ENCODE measurements at places on chromosomes 1 and 21.

DNA sequence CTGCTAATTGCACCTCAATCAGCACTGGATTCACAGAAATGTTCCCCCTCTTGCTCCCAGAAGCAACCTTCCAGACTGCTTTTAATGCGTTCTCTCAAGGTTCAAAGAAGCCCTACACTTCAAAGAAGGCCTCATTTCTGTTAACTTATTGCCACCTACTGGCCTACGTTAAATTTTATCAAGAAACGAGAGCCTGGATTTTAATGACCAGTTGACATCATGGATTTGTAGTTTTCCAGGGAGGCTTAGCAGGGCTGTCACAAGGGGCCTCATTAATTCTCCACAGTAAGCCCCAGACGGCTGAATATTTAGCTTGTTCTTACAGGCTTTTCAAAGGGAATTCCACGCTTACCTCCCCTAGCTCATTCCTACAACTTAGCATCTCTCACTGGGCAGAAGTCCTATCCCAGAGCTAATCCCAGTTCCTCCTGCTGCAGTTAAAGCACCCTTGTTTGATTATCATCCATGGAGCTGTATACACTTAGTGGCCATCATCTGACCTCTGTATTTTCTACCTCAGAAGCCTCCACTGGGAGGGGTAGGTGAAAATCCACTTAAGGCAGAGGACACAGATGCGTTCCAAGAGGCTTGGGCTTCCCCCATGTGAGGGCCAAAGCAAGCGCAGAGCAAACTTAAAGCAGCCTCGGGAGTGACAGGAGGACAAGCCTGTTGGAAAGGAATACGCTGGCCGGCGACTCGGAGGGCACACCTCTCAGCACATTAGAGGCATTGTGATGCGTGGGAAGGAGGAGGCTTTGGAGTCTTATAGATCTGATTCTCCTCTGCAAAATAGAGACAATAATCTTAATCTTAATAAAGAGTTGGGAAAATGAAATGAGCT, 32.2 kb upstream of the CYP4X1 start:
- DNase-seq, result no peak

DNA sequence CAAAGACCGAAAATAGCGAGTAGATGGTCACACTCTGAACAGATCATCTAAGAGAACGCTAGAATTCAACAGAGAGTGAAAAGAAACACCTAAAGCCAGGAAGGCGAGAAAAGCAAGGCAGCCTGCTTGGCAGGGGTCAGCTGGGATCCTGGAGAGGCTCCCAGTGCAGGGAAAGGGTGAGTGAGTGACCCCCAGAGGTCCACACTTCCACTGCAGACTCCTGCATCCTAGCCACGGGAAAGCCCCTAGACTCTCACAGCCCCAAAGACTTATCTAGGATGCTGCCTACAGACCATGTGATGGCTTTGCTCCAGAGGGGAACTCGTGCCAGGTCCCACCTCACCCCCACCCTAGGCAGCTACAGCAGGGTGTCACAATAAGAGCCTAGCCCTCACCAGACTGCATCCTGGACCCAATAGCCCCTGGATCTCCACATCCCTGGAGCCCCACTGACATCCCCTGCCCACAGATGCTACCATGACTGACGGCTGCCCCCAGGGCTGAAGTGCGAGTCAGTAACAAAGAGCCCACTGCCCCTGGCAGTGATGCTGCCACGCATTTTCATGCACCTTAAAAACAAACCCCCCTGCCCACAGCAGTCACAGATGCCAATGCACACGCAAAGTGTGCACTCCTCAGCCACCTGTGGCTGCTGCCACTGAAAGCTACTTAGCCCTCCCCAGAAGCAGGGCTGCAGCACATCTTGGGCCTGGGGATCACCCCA, 62.2 kb downstream of the PSMG1 start:
- DNase-seq, result no peak

DNA sequence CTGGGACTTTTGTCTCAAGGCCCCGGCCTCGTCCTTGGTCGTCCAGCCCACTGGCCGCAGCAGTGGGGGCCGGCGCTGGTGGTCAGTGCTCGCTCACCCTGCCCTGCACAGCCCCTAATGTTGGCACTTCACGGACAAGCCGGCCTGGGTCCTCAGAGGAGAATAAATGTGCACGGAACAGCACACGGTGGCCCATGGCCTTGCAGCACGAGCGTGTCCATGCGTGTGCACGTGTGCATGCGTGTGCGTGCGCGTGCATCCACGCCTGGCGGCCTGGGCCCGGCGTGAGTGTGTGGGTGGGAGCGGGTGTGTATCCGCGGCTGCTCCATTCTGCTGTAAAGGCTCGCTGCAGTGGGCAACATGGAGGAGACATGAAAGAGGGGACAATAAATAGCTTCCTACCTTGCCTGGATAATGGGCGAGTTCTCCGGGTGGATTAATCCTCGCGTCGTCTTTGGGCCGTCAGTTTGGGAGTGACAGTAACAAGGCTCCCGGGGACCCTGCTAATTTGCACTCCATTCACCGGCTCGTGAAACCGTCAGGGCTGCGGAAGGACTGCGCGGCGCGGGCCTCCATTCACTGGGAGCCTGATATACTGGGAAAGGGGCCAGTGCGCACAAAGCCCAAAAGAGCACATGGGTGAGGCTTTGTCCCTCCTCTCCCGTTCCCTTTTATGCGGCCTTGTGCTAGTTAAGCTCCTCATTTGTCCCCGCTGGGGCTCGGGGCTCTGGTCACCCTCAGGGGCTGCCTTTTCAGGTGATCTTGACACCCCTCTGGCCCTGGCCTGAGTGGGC, 142.8 kb downstream of the PRDM16 start:
- DNase-seq, result no peak

DNA sequence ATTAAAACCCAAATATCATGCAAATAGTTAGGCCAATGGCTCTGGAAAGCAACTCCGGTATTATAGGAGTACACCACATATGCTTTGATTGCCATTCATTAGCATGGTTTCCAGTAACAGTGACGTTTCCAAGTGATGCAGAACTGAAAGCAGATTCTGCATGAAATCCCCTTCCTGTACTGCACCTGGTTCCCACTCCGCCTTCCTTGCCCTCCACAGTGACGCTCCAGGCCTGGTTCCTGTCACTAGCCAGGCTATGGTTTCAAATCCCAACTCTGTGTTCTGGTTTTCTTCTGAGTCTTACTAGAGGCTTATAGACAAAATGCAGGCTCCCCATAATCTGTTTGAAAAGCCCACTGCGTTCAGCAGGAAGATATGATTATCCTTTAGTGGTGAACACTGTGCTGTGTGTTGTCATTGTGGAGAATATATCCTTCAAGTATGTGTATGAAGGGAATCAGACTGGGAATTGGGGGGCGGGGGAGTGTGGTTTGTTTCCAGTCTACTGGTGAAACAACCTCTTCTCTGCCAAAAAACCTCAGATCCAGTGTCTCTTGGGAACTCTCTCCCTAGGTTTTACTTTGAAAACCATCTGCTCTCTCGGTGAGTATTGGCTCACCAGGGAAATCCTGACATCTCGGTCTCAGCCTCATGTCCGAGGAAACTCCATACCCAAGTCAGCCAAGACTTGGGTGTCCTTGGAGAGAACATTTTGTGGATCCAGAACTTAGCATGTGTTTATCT, 78.7 kb downstream of the TYW3 start:
- DNase-seq, result no peak

DNA sequence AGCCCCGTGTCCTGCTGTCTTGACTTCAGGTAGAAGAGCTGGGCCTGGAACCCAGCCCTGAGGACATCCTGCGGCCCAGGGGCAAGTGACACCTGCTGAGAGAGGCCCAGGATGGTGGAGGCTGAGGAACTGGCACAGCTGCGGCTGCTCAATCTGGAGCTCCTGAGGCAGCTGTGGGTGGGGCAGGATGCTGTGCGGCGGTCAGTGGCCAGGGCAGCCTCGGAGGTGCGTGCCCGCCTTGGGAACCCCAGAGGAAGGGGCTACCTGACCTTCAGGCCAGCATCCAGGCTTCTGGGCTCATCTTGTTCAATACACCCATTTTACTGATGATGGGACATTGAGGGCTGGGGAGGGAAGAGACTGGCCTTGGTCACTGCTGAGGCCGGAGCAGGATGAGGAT, 2.3 kb downstream of the MIIP start:
- no peak for DNase-seq

DNA sequence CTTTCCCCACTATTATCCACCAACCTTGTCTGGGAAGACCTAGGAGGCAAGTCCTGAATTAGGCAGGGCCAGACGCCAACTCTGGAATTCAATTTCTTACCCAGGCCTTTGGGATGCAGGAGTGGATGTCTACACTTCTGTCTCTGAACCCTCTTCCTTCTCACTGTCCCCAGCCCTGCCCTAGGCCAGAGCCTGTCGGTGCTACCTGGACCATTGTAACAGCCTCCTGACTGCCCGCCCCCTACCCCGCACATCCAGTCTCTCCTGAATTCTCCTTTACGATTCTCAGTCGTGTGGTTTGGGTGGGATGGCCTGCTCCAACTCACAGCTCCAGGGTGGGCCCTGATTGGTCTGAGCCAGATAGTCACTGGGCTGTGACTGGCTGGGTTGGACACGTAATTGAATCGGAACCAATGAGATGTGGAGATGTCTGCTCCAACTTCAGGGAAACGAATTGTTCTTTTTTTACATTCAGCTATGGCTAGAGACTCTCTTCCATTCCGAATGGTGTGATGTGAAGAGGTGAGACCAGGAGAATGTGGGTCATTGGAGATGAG, 304.6 kb downstream of the PTPRU start:
- DNase-seq, result no peak

DNA sequence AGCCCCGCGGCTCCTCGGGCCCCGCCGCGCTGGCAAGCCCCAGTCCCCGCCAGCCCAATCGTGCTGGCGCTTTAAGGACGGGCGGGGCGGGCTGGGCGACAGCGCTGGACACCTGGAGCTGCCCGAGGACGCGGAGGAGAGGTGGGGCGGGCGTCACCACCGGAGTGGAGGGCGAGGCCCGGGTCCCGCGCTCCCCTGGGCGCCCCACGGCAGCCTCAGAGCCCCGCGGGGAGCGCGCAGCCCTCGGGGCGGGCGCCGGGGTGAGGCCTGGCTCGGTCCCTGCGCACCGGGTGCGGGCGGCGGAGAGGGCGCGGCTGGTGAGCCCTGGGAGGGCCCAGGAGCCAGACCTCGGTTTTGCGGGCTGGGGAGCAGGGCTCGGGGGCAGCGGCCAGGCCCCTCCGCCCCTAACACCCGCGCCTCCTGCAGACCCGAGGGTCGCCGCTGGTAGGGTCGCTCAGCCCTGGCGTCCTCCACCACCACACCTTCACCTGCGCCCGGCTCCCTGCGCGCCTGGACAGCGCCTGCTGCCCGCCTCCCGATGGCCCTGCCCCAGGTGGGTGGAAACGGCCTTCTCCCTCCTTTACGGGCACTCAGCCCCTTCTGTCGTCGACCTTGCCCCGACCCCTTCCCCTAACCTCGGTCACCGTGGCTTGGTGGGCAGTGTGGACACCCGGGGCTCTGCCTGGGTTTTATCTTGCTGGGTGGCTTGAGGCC, at the start of gene TMEM61:
TSS of gene TMEM61 (plus strand) at position 101 of the 714 bp plus-strand sequence. CDS start at position 539, 438 bp downstream.
- no peak for DNase-seq

DNA sequence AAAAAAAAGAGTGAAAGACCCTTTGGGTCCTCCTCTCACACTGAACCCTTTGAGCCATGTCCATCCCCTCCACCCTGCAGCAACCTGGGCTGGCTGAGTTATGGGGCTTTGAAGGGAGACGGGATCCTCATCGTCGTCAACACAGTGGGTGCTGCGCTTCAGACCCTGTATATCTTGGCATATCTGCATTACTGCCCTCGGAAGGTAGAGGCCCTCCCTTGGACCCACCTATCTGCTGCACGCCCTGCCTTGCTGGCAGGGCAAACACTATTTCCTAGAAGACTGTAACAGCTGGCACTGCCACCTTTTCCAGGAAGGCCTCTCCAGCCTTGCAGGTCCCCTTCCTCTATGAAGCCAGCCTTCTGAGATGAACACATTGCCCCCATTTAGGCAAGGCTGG, 1.1 kb downstream of the SLC50A1 start:
- no peak for DNase-seq

DNA sequence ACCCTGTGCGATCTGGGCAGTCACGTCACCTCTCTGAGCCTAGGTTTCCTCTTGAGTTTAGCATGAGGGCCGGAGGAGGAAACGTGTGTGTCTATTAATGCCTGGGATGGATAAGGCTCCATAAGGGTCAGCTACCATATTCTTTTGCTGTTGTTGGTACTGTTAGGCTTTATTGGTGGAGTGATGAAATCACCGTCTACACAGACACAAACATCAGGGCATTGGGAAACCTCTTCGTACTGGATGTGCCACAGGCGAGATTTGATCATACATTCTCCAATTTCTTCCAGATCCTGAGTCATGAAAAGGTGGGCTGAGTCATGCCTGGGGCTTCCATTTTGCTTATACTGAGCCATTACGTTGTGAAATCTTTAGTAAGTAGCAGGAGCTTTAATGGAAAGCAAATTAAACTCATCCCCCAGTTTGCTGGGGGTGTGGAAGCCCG, 24.9 kb upstream of the GRHL3 start:
- DNase-seq, result no peak

DNA sequence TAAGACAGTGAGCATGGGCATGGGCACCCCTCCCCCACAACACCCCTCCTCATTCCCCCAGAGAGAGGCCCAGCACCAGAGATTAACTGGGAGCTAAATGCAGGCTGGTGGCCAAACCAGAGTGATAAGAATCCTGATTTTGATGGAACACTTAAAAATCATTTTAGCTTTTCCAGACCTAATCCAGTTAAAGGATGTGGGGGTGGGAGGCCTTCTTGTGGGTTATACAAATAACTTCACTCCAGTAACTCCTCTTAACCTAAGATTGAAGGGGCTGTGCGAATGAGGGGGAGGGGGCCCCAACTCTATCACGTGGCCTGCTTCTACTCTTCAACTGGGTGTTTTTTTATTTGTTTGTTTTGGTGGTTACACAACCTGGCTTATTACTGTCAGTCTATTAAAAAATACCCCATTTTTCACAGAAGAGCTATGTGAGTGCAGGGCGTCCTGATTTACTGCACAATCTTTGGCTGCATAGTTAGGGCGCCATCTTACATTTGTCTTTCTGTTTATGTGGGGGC, 398.1 kb upstream of the LYPLAL1 start:
- DNase-seq, result no peak

GRCh38 chr1:18634276-18634675, 3.6 kb downstream of the PAX7 start:
- DNase-seq, result no peak

DNA sequence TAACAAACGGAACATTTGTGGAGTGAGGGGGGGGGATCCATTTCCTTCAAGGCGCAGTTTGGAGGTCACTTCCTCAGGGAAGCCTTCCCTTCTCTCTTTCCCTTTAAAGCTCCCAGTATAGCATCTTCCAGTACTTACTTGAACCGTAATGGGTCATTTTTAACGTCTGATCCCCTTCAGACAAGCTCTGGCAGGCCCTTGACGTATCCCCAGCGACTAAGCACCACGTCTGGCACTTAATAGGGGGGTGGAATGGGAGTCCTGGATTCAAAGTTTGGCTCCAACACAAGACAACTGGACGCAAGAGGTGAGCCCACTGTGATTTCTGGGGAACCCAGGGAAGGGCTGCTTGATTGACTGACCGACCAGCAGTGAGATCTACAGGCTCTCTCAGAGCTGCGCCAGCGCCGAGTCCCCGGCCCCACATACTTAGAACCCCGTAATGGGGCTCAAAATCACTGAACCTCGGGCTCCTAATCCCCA, 441 bp downstream of the YARS1 start:
- DNase-seq, result peak; percentile 10
